ENCODE measurements at places on chromosomes 1 and 21. TPM values are rescaled to one million over a fixed set of nuclear protein-coding genes. Genes with fewer than 3 reads are reported as not detected.
A peak's percentile ranks its signal among the peaks of the same experiment; 100 is the strongest.

TMEM82 gene
- total RNA-seq = not detected

LAPTM5 gene
- total RNA-seq = 31.5 TPM

LCE6A gene
- total RNA-seq = not detected

RHBDL2 gene
- total RNA-seq = 0.14 TPM

TP53BP2 gene
- 18.7 TPM for total RNA-seq

ACTA1 gene
- total RNA-seq = 1,694 TPM

RCOR3 gene
- 46.5 TPM for total RNA-seq

DNA sequence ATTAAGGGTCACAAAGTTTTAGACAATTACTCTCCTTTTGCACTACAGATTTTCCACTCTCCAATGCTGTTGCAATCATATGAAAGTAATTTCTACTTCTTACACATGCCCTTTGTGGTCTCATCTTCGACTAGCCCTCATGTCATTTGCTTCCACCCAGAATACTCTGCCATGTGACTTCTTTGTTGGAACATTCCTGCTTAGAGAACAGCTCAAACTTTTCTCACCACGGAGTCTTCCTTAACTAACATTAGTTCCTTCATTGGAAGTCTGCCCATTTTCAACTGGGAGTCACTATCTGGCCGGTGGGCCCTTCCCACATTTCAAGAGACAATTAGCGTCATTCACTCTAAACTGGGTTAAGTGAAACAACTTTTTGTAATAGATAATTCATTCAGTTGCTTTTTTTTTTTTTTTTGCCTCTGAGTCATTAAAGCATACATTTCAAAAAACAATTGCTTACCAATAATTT lies 142.6 kb upstream of the PALMD start:
- DNase-seq = no peak

DNA sequence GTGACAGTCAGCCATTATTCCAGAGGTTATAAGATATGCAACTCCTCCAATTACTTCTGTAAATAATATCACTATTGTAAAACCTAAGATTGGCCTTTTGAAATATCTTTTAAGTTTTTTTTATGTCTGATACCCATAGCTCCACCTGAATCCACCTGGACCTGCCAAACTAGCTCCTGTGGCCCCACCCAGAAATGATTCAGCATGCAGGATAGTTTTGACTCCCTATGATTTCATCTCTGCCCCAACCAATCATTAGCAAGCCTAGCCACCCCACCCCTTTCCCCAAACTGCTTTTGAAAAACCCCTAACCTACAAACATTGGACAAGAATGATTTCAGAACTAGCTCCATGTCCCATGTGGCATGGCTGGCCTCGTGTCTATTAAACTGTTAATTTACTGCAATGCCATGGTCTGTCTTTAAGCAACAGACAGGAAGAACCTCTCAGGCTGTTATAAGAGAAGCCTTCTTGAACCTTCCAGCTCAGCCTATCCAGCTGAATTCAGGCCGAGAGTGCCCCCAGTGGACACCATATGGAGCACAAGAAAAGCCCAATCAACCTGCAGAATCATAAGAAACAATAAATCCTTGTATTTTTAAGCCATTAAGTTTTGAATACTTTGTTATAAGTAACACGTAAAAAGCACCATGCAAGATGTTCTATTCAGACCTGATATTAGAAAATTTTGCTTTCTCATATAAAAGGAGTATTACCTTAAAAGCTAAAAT lies 263.0 kb upstream of the ZRANB2 start:
- DNase-seq = no peak

GRCh38 chr1:117607471-117607870 lies 1.6 kb downstream of the TENT5C start:
- DNase-seq = no peak

DNA sequence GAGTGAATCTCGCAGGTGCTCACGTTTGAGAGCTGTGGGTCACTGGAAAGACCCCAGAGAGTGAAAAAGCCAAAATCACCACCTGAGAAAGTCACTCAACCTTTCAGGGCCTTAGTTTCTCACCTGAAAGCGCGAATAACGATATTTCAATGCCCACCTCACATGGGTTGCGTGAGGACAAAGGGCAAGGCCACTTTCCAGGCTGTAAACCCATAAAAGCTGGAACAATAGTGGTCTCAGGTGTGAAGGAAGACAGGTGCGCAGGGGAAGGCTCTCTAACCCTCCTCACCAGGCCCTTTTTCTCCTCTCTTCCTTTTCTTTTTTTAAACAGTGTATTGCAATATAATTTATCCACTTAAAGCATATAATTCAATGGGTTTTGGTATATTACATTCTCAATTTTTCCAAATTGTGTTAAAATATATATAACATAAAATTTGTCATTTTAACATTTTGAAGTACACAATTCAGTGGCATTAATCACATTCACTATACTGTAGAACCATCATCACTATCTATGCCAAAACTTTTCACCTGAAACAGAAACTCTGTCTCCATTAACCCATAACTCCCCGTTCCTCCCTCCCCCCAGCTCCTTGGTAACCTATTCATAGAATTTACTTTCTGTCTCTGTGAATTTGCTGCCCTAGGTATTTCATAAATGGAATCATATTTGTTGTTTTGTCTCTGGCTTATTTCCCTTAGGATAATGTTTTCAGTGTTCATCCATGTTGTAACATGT lies 118.4 kb upstream of the TNR start:
- no peak for DNase-seq

GRCh38 chr1:222106377-222106776 lies 364.5 kb upstream of the DUSP10 start:
- DNase-seq = no peak

GRCh38 chr1:196344453-196344852 lies 263.8 kb downstream of the KCNT2 start:
- DNase-seq = no peak

DNA sequence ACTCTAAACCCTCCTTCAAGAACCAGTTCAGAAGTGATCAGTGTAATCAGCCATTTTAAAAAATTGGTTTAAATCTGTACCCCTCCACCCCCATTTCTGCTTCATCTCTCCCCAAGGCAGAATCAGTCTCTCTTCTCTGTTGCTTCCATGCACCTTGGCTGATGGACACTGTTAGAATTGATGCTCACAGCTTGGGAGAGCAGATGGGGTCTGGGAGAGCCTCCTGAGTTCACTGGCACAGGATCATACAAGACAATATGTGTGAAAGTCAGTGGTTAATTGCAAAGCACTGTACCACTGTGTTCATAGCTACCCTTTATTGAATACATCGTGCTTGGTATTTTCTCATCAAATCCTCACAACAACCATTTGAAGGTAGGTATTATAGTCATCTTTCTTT lies 140.9 kb downstream of the ROR1 start:
- DNase-seq = no peak

DNA sequence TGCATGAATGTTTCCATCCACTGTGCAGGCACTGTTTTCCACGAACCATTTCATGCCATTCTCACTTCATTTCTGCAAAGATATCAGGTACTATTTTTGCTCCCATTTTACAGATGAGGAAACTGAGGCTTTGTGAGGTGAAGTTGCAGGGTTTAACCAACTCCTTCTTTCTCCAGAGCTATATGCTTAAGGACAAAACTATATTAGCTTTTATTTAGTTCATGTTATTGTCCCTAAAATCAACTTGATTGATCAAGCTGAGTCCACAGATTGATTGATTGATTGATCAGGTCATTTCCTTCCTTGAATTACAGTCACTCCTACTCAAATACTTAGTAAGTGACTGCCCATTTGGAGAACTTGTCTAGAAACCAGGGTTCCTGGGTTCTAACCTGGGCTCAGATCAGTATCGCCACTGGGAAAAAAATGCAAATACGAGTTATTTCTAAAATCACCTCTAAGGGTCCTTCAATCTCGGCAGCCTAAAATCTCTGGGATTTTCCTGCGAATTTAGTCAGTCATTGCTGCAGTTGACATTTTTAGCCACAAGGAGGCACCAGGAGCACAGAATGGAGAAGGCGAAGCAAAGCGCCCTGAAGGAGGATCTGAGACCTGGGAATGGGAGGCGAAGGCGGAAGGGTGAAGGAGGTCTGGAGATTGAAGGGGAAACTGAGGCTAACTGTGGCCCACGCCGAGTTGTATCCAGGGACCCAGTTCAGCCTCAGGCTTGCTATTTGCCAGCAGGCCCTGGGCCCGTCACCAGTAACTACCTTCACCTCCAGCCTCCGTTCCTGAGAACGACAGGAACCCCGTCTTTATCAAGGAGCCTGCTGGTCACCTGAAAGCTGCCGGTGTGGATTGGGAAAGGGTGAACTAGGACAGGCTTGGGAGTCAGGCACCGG lies 14.3 kb upstream of the MUL1 start:
- peak; percentile 63 for DNase-seq

DNA sequence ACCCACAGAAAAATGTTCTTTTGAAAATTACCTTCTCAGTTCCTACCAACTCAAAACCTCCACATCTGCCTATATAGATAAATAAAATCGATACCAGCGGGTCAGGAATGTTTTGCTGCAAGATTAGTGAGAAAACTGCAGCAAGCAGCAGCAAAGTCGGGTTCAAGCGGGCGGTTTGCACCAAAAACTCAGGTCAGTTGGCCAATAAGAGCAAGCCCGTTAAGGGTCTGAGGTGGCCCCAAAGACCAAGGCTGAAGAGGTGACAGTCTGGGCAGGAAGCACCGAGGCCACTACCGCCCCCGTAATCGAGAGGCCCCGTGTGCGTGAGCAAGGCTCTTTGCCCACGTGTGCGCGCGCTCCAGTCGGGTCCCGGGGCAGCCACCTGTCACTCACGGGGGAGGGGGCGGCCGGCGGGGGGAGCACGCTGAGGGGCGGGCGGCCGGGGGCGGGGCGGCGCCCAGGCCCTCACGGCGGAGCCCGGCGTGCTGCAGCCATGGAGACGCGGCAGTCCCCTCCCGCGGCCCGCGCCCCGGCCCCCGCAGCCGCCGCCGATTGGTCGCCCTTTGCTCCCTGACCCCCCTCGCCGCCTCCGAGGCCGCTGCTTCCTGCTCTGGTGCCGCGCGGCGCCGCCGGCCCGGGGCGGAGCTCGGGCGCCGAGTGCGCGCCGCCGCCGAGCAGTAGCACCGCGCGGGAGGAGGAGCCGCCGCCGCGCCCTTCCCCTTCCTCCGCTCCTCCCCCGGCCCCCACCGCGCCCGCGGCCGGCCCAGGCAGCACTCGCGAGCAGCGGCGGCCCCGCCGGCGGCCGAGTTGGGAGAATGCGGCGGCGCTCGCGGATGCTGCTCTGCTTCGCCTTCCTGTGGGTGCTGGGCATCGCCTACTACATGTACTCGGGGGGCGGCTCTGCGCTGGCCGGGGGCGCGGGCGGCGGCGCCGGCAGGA lies at the start of gene GALNT2:
Gene GALNT2, plus strand, starts transcription at position 773 of the 939 bp plus-strand sequence. Its CDS starts 43 bp downstream, at position 816.
- peak; percentile 94 for DNase-seq

- DNase-seq = no peak
Observed at GRCh38 chr21:37496972-37497371, 130.4 kb downstream of the DYRK1A start.

DNA sequence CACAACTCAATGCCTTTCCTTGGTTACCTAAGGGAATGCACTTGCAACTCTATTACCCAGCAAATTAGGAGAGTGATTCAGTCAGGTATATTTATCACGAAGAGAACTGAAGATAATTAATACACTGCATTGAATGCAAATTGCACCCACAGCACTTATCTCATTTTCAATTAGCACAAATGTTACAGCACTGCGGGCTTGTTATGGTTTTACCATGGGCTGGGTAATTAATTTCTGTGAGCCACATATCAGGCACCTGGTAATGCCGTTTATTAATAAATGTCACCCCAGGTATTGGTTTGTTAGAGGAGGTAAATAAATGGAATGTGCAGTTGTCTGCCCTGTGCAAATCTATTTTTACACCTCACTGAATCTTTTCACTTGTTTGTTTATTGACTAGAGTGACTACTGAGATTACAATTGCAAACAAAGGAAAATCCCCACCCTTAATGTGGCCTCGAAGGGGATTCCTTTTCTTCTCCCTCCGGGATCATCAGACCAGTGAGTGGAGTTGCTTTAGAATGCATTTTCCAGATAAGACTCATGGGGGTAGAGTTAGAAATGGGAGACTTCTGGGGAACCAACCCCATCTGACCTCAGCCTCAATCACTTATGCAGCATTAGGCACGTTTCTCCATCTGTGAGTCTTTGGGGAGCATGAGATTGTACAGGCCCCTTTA lies 269.3 kb downstream of the RPS6KC1 start:
- no peak for DNase-seq

GRCh38 chr21:46504666-46505065 lies 46.0 kb downstream of the DIP2A start:
- no peak for DNase-seq

DNA sequence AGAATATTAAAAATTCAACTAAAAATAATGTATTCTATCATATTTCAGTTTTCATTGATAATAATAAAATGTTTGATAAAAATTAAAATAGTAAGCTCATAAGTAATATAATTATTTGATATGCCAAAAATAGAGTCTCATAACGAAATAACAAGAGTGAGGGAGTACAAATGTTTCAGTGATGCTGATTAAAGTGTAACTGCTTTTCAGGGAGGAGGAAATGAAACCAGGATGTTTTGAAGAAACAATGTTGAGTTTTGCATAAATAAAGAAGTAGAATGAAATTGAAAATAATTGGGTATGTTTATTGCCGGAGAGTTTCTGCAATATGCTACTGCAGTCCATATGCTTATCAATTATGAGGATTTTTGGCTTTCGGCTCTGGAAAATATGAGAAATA lies 1159.8 kb upstream of the ADGRL2 start:
- no peak for DNase-seq

DNA sequence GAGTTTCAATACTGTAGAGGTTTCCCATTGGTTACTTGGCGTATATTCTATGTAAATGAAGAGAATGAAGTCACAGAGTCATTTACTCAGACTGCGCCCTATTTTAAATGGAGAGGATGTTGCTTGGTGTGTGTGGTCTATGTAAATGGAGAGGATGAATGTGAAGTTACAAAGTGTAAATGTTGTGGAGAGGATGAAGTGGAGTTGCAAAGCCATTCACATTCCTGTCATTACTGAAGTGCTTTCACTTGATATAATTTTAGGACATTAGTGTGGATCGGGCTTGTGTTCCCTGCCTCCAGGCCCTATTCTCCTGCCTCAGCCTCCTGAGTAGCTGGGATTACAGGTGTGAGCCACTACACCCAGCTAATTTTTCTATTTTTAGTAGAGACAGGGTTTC lies 99.4 kb upstream of the CACYBP start:
- no peak for DNase-seq

GRCh38 chr1:105072850-105073249 lies 1323.2 kb downstream of the AMY1C start:
- DNase-seq = no peak

All from Right ventricle myocardium inferior (tissue), 1 donor.